ENCODE measurements at places on chromosomes 12 and 14.

DNA sequence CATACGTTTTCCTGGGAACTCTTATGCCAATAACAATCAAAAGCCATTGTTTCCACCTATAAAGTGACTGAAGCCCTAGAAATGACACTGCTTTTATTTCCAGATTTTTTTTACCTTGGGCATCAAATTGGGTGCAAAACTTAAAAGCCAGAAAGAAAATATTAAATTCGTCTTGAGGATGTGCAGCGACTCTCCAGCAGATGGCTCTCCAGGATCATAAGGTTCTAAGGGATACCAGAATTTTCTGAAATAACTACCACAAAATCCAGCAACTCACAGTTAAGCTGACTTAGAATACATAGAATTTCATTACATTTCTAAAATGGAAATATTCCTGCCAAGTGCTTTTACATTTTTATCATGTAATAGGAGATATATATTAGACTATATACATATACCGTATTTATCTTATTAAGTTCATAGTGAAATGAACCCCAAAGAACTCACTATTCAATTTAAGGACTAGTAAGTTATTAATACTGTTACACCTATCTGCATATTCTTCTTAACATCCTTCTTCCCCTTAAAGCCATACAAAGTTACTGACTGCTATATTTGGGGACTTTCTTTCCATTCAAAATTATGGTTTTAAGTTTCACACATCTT lies 44.0 kb downstream of the ARMH4 start:
- DNase-seq, result peak; percentile 30

DNA sequence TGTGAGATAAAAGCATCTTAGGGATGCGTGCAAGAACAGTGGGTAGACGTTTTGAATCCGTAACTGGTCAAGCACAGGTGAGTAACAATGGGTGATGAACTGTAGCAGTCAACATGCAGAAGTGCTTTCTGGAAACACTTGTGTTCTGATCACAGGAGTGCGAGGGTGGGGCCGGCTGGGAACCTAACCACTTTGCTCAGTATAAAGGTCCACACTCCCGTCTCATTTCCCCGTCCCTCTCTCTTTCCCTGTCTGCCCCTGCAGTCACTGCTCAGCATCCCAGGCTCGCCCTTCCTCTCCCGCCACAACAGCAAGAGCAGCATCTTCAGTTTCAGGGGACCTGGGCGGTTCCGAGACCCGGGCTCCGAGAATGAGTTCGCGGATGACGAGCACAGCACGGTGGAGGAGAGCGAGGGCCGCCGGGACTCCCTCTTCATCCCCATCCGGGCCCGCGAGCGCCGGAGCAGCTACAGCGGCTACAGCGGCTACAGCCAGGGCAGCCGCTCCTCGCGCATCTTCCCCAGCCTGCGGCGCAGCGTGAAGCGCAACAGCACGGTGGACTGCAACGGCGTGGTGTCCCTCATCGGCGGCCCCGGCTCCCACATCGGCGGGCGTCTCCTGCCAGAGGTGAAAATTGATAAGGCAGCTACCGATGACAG lies 127.1 kb downstream of the FIGNL2 start:
- no peak for DNase-seq

DNA sequence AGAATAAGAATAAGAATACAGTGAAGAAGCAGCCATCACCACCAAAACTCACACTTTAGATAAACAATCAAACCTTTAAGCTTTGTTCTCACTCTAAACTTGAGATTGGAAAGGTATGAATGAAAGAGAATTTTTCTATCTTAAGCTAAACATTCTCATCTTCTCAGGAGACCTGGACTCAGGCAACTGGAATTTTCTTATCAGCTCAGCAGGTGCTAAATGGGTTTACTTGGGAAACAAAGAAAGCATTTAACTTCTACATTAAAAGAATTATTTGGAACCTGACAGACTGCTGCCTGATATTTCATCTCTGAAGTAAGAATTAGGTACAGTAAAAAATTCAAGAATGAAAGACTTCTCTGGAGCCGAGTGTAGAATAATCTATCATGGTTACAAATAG lies 20.7 kb upstream of the KERA start:
- DNase-seq, result no peak

DNA sequence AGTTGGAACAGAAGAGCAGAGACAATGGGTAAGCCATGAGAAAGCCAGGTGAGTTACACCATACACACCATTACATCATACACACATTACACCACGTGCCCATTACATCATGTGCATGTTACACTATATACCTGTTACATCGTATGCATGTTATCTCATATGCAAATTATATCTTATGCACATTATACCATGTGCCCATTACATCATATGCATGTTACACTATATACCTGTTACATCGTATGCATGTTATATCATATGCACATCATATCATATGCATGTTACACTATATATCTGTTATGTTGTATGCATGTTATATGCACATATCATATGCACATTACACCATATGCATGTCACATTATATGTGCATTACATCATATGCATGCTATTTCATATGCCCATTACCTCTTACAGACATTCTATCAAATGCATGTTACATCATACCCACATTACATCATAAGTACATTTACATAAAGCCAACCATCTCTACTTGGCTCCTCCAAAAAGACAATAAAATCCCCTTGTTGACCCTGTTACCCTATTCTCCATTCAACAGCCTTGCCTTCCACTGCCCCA lies 207.2 kb downstream of the KSR2 start:
- DNase-seq, result no peak

DNA sequence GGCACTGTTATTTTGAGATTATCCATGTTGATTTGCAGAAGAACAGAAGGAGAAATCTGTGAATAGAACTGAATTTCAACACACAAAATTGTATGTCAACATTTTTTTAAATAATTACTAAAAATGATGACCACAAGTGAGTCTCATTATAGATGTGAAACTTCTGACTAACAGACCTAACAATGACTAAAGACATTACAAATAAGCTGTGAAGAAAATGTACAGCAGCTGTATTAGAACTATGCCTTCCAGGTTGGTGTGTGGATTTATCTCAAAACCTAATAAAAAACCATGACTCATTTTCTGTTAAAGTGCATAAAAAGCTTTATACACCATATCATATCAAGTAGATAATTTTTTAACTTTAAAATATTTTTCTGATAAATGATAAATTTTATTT lies 22.5 kb upstream of the FOXG1 start:
- DNase-seq, result no peak

GRCh38 chr12:110165540-110166159 lies 41.5 kb downstream of the IFT81 start:
- no peak for DNase-seq

DNA sequence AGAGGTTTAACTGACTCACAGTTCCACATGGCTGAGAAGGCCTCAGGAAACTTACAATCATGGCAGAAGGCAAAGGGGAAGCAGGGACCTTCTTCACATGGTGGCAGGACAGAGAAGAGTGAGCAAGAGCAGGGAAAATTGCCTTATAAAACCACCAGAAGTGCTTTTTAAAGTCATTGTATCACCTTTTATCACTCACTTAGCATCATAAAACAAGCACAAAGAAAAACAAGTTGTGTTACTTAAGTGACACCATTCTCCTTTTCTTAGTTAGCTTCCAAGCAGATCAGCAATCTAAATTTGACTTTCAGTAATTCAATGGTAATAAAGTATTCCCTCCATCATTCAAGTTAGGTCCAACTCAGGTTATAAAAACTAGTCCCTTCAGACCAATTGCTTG lies 28.5 kb downstream of the OSBPL8 start:
- no peak for DNase-seq

DNA sequence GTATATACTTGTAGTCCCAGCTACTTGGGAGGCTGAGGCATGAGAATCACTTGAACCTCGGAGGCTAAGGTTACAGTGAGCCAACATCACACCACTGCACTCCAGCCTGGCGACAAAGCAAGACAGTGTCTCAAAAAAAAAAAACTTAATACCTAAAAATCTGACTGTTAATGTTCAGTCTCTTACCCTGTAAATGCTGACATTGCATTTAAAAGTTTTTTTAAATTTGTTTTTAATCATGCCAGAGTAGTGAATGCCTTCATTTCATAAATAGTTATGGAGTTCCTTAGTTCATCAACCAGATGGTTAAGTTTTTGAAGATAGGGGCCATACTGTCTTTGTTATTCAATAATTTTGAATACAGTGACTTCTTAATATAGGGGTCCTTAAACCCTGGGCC lies 21.2 kb downstream of the CAND1 start:
- DNase-seq, result no peak

GRCh38 chr14:92626041-92626440 lies 112.5 kb downstream of the RIN3 start:
- no peak for DNase-seq

GRCh38 chr12:95997911-95998510 lies 1.9 kb upstream of the HAL start:
- no peak for DNase-seq

GRCh38 chr12:126601184-126602170 lies 1536.2 kb downstream of the AACS start:
- no peak for DNase-seq

DNA sequence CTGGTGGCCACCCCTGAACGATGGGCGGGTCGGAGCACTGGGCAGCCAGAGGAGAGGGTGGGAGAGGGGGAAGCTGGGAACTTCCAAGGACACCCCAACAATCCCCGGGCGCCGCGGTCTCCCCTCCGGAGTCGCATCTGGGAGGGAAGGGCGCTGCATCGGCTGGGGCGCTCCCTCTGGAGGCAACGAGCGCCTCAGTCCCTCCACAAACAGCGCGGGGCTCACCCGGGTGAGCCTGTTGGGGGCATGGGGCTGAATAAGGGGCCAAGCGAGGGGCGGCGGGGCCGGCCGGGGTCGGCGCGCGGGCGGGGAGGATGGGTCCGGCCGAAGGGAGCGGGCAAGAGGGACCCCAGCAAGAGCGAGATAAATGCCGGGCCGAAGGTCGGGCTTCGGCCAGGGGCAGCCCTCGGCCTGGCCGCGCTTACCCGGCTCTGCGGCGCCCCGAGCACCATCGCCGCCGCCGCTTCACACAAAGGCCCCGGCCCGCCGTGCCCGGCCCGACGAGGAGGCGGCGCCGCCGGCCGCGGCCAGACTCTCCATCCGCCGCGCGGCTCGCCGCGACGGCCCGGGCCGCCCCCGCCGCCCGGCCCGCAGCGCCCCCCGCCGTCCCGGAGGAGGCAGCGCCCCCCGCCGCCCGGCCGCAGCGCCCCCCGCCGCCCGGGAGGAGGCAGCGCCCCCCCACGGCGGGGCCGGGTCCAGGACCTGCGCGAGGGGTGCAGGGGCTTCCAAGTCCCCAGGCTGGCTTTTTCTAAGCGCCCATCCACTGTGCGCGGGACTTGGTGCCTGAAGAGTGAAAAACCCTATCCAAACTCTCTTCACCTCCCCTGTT lies at the start of gene ZBTB39:
Gene ZBTB39 (minus strand): TSS at position 567 of the 829 bp plus-strand sequence. CDS start 1,629 bp downstream, outside the sequence.
- DNase-seq, result peak; percentile 22

GRCh38 chr14:91919814-91920213 lies 27.7 kb downstream of the FBLN5 start:
- no peak for DNase-seq

- DNase-seq, result no peak
Measured at GRCh38 chr14:100589071-100589759, 2.0 kb upstream of the BEGAIN start.

GRCh38 chr12:18332173-18332572 lies 70.9 kb downstream of the PIK3C2G start:
- no peak for DNase-seq

DNA sequence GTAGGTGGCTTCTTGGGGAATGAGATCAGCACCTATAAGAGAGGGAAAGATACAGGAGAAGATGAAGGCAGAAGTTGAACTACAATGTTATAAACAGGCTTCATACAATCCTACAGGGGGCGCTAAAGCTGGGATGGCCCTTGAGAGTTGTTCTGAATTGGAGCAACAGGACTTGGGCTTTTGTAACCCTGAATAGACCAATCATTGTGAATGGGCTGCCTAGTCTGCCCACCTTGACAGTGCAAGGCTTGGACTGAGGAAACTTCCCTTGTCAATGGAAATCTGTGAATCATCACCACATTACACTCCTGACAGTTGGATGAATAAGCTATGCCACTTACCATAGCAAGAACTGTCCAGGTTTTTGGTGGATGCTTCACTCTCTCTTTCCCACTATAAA lies 306.1 kb downstream of the KCNC2 start:
- no peak for DNase-seq

GRCh38 chr14:87805315-87805723 lies 187.7 kb downstream of the GALC start:
- no peak for DNase-seq

GRCh38 chr12:31929027-31929526 lies 30.1 kb upstream of the RESF1 start:
- DNase-seq, result no peak

DNA sequence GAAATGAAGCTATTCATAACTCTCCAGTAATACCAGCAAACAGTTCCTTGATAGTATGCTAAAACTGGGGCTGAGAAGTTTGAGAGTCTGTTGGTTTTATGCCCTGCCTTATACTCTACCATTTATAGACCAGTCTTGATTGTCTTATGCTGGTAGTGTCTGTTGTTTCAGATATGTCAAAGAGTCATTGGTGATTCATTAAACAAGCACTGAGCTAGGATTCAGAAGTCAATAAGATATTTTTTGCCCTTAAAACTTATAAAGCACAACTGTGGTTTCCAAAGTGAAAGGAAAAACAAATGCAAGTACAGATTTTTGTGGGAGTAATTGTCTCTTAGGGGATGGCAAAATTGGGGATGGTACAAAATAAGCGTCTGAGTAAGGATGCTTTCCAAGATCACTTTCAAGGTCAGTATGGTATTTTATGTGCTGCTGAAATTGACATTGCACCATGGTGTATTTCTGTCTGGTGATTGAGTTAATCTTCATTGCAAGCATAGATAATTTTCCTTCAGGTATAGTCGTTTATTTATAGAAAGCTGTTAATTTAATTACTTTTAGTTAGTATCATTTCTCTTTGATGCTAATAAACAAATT lies 289.5 kb upstream of the E2F7 start:
- no peak for DNase-seq

DNA sequence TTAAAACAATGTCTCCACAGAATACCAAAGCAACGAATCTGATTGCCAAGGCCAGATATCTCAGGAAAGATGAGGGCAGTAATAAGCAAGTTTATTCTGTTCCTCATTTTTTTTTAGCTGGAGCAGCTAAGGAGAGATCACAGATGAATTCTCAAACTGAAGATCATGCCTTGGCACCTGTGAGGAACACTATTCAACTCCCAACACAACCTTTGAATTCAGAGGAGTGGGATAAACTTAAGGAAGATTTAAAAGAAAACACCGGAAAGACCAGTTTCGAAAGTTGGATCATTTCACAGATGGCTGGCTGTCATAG lies 994 bp downstream of the PRORP start:
- DNase-seq, result no peak

DNA sequence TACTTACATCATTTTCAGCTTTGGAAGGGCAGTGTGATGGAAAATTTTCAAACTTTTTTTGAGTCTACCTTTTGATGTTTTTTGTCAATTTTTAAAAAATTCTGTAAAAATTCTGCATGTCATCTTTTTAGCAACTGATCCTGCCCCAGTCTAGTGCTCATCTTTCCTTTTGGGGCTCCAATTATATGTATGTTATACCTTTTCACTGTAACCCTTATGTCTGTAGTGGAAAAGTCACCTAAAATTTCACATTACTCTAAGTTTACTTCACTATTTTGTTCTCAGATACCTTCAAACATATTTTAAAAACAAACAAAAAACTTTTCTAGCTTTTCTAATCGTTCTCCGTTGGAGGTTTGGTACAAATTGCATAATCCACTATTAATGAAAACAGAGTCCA lies 32.5 kb upstream of the MYRFL start:
- no peak for DNase-seq

- no peak for DNase-seq
Measured at GRCh38 chr14:99698236-99698635, 14.1 kb downstream of the CYP46A1 start.

- DNase-seq, result no peak
Measured at GRCh38 chr14:66174453-66174891, 311.7 kb upstream of the CCDC196 start.
